ENCODE measurements at places on chromosomes 2 and 18.

DNA sequence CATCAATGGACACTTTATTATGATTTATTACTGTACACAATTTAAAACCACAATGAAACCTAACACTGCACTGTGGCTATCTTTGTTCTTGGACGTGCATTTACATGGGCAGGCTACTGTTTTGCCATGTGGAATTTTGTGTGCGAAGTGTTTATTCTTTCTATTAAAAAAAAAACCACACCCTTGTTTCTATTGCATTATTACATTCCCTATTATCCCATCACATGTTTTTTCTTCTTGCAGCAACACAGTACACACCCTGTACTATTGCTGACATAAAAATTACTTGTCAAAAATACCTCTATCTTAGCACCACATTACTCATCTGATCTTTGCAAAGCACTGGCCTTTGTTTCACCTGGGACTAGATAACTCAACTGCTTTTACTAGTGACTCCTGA, 1.5 kb downstream of the RNF152 start:
- no peak for DNase-seq

DNA sequence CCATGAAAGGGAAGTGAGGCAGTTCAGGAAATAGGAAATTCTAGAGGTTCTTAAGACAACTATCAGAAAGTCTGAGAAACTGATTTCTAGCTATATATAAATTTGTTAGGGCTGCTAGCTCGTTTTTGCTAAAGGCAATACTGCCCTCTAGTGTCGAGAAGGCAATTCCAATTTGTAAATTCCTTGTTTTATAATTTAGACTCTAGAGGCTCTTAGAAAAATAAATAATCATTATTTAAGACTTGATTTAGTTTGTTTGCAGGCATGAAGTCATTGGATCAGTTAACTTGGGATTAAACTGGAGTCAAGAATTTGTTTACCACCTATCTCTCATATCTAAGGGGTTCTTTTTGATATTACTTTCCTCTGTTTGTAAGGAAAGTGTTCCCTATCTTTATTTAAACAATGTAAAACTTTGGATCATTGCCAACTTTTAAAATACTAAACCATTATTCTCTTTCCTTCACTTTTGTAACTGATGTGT, 66.2 kb downstream of the ACVR2A start:
- DNase-seq, result no peak

GRCh38 chr2:24452502-24452885, 38.6 kb upstream of the NCOA1 start:
- DNase-seq, result no peak

GRCh38 chr18:55588111-55588869, at the start of gene TCF4:
TCF4 (minus strand) TSS chr18:55588192; CDS start chr18:55587116, 1,076 bp downstream.
- DNase-seq, result peak; percentile 55

DNA sequence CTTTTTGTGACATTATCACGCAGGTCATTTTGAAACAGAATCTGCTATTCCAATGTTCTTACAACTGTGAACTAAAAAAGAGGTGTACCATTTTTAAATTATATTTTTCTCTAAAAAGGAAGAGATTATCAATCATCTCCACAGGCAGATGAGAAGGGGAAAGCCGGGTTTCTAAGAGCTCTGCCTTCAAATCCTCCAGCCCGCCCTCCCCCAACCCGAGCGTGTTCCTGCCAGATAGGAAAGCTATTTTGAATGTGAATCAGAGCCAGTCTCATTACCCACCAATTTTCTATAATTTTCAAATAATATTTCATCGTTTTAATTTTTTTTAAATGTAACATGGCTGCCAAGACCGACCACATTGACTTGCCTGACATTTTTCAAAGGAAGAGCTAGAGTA, 65.9 kb downstream of the KCNF1 start:
- DNase-seq, result no peak

DNA sequence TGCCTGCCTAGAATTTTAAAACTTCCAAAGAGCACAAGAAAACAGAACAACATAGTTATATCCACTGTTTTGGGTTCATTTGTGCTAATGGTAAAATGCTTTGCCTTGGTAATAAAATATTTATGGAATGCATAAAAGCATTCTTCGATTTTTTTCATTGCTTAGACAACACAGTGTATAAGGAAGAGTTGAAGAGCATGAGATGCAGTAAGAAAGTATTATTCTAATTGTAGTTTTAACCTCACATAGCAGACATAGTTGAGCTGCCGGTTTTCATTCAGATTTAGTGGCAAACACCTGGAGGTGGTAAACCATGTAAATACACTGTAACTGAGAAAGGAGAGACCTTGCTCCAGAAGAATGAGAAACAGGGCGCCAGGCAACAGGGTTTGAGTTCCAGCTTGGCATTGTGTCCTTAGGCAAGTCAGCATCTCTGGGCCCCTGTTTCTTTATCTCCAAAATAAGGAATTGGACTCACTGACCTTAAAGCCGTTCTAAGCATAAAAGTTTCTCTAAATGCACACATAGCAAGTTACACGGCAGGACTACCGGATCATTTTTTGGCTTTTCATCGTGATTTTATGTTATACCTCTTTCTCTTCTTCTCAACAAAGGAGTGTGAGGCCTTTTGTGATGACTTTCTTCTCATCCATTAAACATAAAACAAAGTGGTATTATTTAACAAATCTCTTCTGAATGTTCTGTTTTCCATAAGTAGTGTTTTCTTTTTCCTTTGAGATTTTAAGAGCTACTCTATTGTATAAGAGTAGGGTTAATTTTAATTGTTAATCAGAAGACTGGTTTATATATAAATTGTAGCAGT, 7.9 kb downstream of the UGP2 start:
- no peak for DNase-seq

DNA sequence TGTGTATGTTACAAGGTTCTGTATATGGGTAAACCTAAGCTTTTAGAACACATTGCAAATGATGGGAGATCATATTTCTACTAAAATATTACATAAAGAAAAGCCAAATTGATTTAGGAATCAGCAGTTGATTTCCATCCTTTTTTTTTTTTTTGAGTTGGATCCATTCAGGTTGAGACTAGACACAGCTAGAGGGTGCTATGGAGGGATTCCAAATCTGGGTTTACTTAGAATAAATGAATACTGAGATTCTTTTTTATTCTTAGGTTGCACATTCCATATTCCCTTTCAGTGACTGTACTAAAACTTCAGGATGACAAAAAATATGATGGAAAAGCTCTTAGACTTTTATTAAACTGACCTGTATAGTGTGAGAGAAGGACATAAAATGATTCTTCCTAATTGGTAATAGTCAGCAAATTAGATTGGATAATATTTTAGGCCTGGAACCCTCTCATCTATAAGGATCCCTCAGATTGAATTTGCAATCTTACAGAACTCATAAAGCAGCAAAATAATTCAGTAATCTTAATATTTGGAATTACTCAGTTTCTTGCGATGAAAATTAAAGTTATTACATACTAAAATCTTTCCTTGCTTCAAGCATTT, 183.3 kb upstream of the SESTD1 start:
- no peak for DNase-seq

DNA sequence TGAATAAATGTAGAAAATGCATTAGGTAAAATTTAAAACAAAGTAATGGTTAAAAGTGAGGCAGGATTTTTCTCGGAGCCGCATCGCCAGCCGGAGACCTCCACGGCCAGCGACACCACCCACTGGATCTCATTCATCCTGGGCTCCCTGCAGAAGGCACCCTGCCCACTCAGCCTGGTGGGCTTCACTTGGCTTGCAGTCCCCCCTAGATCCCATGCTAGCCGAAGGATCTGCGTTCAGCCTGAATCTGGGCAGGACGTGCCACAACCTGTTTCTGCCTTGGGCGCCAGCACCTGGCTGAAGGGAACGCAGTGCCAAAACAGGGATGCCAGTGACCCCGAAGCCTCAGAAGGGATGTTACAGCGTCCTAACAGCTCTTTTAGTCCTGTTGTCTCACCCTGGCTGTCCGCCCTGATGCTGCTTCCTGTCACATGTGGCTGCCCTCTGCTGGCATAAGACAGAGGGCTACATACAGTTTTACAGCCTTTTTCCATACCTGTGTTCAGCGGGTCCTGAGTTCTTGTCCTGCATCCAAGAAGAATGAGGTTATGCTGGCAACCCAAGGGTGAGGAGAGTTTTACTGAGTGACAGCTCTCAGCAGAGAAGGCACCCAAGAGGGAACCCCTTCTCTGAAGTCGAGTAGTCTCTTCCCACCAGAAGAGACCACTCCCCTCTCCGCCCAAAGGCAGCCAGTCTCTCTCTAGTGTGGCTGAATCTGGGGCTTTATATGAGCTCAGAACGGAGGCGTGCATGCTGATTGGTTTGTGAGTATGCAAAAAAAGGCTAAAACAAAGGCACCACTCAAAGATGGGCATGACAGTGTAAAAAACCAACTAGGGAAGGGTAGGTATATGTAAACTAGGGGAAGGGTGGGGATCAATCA, 173.1 kb upstream of the GYPC start:
- DNase-seq, result no peak

DNA sequence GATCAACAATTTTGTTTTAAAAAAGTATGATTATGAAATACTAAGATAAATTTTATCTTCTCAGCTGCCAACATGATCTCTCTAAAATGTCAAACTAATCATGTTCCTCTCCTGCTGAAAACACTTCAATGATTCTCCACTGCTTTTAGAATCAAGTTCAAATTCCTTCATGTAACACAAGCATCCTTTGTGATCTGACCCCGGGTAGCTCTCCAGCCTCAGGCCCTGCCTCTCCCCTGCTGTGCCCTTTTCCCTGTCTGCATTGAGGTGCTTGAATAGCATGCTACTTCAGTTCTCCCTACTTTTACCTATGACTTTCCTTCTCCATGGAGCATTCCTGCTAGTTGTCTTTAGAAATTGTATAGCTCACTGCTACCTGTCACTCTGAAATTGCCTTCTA, 274.8 kb downstream of the PDE11A start:
- no peak for DNase-seq

- DNase-seq, result no peak
Measured at GRCh38 chr18:50424877-50425690, 50.2 kb downstream of the SKA1 start.

DNA sequence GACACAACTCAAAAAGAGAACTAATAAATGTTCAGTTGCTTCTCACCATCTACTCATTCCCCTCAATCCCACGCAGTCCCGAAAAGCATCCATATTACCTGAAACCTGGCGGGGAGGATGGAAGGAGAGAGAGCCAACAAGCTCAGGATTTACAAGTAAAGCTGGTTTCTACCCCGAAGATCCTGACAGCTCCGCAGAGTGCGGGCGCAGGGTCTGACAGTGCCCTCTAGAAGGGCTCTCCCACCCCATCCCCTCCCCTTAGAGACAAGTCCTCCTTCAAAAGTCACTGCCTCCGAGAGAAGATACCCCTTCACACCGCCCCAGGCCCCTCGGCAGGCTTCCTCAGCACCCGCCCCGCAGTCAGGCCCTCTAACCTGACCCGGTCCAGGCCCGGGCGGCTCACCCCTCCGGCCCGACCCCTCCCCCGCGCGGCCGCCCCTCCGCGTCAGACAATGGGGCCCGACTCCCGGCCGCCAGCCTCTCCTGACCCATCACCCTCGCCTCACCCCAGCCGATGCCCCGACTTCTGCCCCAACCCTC, 550 bp downstream of the RAB1A start:
- no peak for DNase-seq

DNA sequence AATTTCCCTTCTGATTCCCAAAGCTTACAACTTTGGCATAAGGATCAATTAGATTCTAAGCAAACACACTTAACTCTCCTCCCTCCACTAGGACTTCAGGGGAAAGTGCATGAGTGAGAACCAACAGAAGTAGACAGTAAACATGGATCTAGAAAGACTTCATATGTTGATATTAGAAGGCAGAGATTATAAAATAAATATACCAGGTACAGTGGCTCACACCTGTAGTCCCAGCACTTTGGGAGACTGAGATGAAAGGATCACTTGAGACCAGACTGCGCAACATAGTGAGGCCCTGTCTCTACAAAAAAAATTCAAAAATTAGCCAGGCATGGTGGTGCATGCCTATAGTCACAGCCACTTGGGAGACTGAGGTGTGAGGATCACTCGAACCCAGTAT, 15.9 kb downstream of the NBEAL1 start:
- DNase-seq, result no peak

- no peak for DNase-seq
Measured at GRCh38 chr2:175926272-175926671, 75.8 kb downstream of the LNPK start.

- no peak for DNase-seq
Measured at GRCh38 chr2:148538375-148538774, 106.2 kb upstream of the EPC2 start.

DNA sequence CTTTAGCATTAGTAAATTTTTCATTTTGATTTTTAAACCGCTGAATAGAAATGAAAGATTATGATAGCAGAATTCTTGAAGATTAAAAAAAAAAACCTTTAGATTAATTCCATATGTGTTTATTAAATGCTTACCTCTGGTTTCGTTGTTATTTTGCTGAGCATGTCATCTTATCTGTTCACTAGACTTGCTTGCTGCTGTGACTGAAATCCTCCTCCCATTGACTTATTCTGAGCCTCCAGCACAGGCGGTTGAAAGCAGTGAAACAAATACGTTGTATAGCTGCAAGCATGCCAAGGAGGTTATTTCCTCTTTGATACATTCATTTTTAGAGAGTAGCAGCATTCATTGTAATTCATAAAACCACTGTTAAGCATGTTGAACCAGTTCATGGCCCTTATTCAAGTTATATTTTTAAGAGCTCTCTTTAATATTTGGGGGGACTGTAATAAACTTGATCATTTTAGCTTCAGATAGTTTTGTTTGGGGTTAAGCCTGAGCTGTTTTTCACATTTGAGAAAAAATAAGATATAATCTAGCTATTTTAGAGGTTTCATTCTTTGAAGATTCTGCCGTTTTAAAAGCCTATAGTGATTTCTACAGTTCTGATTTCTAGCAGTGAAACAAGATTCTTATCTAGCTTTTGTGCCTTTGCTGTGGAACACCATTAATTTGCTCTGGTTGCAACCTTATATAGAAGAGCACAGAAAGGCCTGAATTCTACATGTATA, at the start of gene HTR2B:
Gene HTR2B (minus strand): TSS at position 205 of the 731 bp plus-strand sequence. CDS start 1,278 bp downstream, outside the sequence.
- DNase-seq, result no peak

DNA sequence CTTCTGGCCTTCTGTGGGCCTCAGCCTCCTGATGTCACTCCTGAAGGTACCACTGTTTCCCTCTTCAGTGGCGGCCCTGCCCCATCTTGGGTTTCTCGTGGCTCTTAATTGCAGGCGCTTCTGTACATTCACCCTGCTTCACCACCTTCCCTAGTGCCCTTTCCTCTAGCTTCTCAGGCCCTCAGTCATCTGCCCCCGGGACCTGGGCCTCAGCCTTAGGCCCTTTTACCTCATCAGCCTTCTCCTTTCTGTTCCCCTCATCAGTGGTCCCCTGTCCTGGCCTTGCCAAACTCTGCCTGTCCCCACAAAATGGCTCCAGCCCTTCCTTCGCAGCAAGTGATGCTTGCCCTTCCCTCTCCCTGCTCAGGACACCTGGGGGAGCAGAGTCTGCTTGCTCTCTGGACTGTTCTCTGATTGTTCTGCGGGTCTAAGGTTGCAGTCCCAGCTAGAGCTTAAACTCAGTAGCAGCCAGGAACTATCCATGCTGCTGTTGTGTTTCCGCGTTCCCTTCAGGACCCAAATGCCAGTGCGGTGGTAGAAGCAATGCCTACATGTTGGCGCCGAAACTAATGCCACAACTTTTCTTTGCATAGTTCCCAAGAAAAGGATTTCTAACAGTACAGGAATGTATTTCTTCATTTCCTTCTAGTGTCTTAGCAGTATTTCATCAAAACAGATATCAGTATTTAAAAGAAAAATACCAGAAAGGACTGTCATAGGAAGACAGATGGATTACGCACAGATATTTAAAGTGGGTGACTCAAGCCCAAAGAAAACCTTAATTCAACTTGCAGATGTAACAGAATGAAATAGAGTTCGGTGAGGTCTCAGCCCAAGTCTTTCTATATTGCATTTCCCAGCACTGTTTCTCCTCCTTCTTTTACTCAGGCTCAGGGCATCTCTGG, 7.5 kb downstream of the ASB1 start:
- DNase-seq, result no peak

GRCh38 chr2:9538000-9538507, 17.6 kb downstream of the ADAM17 start:
- no peak for DNase-seq

Data from activated B cell treated with CpG ODN at 0.5 μM for 24 hours (primary cell).